ENCODE measurements at places on chromosomes 16 and 17.
A peak's percentile ranks its signal among the peaks of the same experiment; 100 is the strongest.

DNA sequence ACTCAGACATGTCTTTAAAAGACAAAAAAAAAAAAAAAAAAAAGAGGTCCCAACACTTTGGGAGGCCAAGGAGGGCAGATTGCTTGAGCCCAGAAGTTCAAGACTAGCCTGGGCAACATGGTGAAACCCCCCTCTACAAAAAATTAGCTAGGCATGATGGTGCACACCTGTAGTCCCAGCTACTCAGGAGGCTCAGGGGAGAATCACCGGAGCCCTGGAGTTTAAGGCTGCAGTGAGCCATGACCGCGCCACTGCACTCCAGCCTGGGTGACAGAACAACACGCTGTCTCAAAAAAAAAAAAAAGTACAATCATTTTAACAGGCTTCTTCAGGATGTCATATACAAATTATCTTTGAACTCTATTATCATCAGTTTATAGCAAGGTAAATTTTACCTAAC lies 22.0 kb downstream of the C16orf87 start:
- DNase-seq: no peak

GRCh38 chr16:81517629-81518438 lies 73.2 kb downstream of the CMIP start:
- no peak for DNase-seq

DNA sequence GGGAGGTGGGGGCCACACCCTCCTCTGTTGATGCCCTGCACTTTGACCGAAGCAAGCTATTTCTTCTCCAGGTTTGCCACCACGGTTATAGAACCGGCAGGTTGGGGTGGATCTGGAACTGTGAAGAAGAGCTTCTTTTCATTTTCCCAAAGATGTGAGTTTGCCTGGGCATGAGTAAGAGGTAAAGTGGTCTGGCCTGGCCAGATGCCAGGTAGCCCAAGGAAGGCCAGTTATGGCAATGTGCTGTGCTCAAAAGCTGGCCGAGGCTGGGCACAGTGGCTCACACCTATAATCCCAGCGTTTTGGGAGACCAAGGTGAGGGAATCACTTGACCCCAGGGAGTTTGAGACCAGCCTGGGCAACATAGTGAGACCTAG lies 18.7 kb downstream of the ATP6V0D1 start:
- no peak for DNase-seq

DNA sequence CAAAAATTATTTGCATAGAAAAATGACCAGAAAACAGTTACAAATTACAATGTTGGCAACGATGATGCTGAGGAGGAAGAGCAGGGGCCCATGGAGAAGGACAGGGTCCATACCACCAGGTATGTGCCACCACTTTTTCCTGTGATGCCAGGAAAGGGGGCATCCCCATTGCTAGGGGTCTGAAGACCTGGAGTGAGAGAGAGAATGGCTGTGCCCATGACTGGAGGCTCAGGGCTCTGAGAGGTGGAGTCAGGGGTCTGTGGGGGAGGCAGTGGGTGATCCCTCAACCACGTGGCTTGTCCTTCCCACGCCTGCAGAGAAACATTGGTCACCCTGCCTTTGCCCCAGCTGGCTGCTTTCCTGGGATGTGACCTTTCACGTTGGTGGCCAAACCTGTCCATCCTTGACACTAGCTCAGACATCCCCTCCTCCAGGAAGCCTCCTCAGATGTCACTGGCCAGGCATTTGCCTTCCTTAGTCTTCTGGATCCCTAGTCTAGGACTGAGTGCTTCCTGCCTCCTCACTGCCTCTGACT lies 51.4 kb downstream of the SOCS1 start:
- DNase-seq: no peak

GRCh38 chr16:84585467-84585866 lies 32.4 kb downstream of the COTL1 start:
- DNase-seq: no peak

GRCh38 chr16:24497440-24497839 lies 41.9 kb upstream of the RBBP6 start:
- DNase-seq: no peak

DNA sequence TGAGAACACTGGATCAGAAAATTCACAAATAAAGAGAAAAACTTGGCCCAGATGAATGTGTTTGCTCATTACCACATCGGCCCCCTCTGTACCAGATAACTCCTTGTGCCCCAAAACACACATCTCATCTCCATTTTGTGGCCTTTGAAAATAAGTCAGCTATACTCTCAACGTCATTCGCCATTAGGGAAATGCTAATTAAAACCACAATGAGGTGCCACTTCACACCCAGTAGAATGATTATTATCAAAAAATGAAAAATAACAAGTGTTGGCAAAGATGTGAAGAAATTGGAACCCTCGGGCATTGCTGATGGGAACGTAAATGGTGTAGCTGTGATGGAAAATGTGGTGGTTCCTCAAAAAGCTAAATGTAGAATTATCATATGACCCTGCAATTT lies 34.6 kb upstream of the AKTIP start:
- DNase-seq: no peak

DNA sequence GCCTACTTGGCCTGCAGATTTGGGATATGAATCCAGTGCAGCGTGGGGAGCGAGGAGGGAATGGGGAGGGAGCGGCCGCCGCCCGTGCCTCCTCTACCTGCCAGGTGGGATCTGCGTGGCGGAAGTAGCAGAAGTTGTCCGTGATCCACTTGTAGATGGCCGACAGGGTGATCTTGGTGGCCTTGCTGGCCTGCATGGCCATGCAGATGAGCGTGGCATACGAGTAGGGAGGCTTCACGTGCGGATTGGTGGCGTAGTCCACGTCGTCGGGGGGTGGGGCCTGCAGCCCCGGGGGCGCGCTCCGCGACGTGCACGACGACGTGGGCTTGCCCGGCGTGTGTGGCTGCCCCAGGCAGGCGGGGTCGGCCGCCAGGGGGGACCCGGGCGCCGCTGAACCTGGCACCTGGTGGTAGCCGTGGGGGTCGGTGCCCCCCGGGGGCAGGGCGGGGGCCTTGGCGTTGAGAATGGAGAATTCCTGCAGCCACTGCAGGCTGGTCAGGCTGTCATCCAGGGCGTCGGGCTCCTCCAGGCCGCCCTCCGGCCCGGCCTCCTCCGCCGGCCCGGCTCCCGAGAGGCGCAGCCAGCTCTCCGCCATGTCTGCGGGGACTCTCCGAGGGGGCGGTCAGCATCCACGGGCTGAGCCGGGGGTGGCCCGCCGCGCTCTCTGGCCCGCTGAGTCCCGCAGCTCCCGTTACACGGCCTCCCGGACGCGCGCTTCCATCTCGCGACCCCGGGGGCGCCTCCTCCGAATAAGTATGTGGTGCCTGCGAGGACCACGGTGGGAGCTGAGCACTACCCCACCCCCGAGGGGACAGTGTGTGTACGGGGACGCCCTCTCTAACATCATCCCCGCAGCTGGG lies 1.0 kb downstream of the FOXJ1 start:
- no peak for DNase-seq

- no peak for DNase-seq
These were observed 7.0 kb downstream of the TERF2 start for GRCh38 chr16:69378760-69379159.

DNA sequence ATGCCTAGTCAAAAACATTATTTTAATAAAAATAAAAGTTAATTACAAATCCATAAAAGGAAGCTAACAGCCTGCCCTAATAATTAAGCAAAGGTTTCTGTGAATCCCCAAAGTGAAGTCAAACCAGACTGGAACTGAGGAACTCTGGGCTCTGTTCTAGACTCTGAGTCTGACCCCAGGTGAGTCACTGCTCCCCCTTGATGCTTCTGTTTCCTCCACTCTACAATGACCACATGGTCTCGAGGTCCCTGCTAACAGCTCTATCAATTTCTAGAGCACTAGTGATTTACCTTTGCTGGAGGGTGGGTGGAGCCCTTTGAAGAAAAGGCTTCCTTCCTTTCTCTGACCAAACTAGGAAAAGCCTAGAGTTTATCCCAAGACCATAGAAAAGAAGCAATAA lies 32.4 kb downstream of the XPO6 start:
- DNase-seq: no peak

DNA sequence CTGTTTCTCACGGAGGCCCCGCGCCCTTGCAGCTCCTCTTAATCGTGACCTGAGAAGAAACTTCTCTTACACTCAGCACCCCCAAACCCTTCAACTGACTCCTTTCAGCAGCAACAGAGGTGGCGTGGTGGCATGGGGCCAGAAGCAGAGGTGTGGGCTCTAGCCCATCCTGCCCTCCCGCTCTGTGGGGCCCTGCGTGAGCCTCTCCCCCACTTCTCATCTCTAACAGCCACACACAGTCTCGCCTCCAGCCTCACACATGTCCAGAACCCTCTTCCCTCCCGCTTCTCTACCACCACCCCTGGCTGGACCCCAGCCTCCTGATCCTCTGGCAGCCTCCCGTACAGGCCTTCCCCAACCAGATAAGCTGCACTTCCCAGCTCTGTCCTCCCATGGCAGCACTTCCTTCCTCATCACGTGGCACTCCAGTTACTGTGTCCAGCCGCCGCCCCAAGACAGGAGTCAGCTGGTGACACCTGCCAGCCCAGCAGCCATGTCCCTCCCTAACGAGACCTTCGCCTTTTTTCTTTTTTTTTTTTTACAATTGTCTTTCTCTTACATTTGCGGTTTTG lies 30.5 kb downstream of the NSMCE1 start:
- no peak for DNase-seq

DNA sequence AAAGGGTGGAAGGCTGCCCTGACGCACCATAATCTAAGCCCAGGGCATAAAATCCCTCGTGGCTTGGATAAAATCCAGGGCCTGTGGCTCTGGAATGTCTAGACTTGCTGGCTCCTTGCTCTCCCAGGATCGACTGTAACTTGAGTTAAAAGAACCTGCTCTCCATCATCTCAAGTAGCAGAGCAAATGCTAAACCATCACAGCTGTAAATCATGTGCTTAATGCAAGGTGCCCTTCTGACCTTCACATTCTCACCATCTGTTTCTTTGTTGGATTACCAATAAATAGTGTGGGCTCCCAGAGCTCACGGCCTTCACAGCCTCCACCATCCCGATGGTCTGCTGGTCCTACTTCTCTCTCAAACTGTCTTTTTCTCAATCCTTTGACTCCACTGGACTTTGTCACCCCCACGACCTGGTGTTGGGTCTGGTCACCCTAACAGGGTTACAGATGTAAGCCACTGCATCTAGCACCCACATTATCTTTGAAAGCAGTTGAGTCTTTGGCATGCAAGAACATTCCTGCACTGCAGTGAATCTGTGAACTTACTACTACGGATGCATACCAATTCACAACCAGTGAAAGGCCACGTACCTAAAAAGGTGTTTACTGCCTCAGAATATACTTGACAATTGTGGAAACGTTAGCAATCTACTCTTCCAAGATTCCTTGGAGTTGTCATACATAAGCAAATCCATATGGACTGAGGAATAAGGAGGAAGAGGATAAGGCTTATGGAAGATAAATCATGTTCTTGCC lies 15.3 kb downstream of the RSL1D1 start:
- no peak for DNase-seq

DNA sequence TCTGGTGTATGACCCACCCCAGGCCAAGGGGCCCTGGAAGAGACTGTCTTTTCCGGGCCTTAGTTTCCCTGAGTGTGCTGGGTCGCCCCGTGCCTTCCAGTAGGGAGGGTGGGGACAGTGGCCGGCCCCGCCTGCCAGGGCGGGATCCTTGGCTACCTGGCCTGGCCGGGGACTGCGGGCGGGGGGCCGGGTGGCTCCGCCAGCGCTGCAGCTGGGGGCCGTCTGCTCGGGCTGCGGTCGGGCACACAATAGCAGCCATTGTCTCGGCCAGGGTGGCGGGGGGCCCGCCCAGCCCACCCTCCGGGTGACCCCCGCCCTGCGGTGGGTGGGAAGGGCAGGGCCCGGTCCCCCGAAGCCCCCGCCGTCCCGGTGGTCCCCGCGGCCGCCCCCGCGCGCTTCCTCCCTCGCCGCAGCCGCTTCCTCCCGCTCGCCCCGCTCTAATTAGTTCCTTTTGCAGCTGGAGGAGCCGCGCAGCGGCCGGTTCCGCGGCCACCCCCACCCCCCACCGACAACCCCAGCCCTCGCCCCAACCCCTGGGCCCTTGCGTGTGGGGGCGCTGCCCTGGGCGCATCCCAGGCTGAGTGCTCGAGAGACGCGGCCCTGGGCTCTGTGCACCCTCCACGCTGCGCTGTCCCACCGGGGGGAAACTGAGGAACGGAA lies 11.6 kb downstream of the GLIS2 start:
- DNase-seq: no peak

DNA sequence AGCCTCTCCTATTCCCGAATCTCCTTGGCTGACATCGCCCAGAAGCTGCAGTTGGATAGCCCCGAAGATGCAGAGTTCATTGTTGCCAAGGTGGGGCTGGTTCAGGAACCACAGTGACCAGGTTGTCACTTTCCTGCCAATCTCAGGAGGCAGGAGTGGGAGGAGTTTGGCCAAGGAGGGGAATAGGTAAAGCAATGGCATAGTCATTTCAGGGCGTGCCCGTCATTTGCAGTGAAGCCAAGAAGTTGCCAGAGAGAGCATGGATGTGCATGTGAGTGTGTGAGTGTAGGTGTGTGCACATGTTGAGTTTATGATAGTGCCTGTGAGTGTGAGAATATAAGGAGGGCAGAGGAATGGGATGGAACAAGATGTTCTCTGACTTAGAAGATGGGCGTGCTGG lies 14.8 kb downstream of the PSMD3 start:
- no peak for DNase-seq

GRCh38 chr17:65564793-65565192 lies 3.3 kb upstream of the AXIN2 start:
- peak; percentile 52 for DNase-seq

DNA sequence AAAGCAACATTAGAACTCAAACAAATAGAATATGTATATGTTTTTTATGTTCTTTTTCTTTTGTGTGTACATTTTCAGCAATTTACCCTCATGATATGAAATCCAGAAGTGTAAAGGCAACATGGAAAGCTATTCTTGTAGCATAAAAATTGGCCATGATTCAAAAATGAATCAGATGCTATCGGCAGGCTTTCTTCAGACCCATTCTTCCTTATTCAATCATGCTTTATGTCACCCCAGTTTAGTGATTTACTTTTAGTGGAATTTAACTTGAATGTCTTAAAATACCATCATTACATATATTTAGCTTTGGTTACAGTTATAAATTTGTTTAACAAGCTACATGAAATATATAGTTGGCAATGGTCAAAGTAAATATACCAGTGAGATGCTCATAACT lies 21.4 kb upstream of the SMIM36 start:
- DNase-seq: no peak

GRCh38 chr16:5030251-5030870 lies 3.4 kb downstream of the NAGPA start:
- DNase-seq: no peak

GRCh38 chr17:78588258-78589030 lies 11.2 kb upstream of the DNAH17 start:
- DNase-seq: no peak

DNA sequence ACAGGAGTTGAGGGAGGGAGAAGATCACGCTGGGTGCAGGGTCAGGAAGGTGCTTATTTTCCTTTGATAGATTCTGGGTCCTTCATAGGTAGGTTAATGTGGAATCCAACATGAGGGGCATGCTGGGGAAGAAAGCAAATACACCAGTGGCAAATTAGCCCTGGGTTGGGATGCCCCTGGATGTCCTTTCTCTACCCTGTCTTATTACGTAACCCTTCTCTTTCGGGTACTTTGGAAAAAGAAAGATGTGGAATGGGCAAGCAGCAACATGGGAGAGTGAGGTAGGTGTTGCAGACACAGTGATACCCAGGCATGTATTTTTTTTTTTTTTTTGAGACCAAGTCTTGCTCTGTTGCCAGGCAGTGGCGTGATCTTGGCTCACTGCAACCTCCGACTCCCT lies 9.1 kb downstream of the SLC7A6 start:
- no peak for DNase-seq
